ENCODE measurements at places on chromosomes 12 and 14.

DNA sequence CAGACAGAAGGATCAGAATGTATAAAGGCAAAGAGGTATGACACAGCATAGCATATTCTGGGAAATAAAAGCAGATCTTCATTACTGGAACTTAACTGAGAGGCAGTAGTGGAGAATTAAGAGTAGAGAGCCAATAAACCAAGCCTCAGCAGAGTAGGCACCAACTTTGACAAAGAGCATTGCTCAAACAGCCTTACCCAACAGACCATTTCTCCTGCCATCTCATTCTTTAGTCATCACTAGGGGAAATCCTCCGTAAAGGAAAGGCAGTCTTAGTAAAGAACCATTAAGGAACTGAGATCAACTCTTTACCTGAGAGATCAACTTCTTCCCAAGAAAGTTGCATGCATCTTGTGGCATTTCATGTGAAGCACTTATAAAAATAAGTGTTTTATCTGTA lies 36.6 kb downstream of the SENP1 start:
- no peak for DNase-seq

DNA sequence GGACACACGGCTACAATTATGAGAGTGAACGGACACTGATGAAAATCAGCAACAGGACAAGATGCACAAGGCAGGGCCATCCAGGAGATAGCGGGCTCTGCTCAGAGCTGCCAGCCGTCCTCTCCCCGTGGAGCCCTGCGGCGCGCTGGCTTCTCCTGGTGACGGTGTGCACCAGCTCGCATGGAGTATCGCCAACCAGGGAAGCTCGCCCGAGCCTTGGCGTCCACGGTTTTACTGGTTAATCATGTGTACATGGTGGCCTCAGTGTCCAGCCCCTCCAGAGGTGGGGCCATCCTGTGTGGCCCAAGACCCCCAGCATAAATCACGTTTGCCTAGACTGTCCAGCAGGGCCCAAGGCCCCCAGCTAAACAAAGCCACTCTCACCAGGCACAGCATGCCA lies 31.2 kb upstream of the DYNC1H1 start:
- DNase-seq = no peak

DNA sequence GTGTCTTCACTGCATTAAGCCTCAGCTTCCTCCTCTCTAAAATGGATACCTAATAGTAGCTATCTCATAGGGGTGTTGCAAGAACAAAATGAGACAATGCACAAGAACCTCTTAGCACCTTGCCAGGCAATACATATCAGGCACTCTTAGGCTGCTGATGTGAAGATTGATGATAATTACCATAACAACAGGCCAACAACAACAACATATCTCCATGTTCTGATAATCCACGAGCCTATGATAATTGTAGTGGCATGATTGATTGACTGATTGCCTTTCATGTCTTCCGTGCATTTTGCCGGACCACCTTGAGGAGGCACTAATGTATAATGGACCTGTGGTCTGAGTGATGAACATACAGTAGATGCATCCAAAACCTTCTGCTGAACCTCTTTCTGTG lies 50.7 kb upstream of the WSCD2 start:
- DNase-seq = no peak

- DNase-seq = no peak
Observed at GRCh38 chr12:14326699-14327098, 38.8 kb upstream of the ATF7IP start.

DNA sequence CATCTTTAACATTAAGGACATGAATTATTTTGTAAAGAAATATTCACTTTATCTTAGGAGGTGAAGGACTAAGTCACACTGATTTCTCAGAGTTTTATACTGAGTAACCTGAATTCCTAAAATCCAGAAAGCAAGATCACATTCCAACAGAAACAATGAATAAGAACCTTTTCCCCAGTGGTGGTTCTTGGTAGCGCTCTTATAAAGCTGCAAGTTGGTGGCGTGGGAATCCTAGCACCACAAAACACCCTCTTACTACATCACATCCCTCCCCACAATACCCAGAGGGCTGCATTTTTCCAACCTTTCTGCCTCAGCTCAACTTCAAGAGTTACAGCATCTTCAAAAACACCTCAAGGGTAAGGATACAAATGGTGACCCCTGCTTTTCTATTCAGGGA lies 44.0 kb upstream of the SMUG1 start:
- no peak for DNase-seq

DNA sequence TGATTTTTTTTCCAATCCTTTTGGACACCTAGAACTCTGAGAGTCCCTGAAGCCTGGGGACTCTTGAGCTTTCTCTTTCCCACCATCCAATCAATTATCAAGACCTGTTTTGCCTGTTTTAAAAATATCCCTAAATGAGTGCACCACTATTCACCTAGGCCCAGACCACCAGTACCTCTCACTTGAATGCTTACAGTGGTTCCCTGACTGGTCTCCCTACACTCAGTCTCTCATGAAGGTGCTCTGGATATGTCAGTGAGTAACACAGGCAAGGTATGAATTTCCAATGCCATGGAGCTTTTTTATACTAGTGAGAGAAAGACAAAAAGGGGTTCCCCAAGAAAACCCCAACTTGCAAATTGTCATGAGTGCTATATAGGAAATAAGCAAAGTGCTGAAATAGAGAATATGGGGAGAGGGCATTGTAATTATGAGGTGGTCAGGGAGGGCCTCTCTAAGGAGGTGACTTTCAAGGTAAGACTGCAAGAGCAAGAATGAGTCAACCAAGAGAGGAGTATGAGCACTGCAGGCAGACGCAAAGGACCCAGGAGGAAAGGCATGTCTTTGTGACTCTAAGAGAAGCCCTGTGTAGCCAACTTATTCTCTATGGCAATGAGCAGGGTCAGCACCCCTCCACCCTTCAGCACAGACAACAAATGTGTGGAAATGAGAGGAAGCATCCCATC lies 85.3 kb upstream of the MBIP start:
- no peak for DNase-seq

- DNase-seq = no peak
Observed at GRCh38 chr12:66941150-66941549, 262.3 kb upstream of the GRIP1 start.

DNA sequence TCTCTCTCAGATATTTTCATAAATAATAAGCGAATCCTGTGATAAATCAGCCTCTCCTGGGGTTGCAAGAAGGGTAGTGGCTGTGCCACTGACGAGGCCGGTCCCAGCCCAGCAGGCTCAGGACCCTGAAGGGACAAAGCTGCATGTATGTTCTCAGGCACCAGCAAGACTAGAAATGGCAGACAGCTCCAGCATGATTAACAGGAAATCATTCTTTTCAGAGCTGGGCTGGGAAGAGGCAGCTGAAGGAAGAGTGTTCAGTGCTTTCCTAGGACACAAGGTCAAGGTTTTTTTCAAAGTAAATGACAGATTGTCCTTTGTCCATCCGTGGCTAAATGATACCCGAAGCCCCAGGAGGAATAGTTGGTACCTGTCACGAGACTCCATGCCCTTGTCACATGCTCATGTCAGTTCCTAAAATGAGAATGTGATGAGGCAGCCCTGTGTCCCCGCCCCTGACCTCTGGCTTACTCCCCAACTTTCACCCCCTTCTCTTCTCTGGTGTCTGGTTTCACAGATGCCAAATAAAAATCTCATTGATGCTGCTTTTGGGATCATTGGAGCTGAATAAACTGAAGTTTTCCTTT lies 65.1 kb downstream of the PPP1R36 start:
- no peak for DNase-seq

- DNase-seq = peak; percentile 67
Observed at GRCh38 chr12:108643941-108644810, 10.5 kb upstream of the SELPLG start.

DNA sequence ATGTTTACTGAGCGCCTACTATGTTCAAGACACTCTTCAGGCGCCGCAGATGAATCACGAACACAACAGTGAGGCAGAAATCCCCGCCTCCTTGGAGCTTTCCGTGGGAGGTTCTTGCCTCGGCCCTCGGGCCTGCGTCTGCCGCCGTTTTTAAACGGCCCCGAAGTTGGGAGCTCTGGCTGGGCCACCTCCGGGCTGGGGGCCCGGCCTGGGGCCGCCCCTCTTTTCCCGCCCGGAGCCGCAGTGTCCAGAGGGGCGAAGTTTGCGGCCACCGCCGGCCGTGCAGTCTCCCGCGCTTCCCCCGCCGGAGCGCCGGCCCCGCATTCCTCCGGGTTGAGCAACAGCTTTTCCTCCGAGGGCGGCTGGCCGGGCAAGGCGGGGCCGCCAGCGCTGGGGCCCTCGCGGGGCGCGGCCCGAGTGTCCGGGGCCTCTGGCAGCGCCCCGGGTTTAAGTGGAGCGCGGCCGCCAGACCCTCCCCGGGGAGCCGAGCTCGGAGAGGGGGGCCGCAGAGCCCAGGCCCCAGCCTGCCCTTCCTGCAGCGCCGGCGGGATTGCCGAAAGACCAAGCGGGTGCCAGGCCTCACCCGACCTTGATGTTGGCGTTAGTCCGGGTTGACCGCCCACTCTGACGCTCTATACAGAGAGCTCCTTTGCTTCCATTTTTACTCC lies 18.7 kb upstream of the CTDSP2 start:
- peak; percentile 70 for DNase-seq

DNA sequence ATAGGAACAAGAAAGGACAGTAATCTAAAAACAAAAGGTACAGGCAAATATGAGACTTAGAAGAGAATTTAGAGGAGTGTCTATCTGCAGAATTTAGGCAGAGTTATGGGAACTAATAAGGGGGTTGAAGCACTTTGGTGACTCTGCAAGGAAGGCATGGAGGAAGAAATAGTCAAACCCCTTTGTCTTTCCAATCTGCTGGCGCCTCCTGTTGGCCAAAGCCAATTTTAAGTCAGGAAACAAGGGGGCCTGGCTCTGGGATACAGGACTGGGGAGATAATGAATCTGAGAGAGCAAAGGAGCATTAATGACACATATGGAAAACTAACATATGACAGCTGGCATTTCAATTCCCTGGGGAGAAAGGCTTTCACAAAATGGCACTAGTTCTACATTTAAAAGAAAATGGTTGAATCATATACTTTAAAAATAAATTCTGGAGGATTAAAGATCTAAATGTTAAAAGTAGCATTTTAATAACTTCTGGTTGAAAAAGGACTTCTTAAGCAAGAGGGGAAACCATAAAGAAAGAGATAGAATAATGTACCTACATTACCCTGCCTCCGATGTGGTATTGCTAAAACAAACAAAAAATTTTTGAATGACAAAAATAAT lies 48.5 kb upstream of the CSRP2 start:
- DNase-seq = no peak

- peak; percentile 64 for DNase-seq
Observed at GRCh38 chr12:6452245-6452943, 552 bp downstream of the TAPBPL start.

DNA sequence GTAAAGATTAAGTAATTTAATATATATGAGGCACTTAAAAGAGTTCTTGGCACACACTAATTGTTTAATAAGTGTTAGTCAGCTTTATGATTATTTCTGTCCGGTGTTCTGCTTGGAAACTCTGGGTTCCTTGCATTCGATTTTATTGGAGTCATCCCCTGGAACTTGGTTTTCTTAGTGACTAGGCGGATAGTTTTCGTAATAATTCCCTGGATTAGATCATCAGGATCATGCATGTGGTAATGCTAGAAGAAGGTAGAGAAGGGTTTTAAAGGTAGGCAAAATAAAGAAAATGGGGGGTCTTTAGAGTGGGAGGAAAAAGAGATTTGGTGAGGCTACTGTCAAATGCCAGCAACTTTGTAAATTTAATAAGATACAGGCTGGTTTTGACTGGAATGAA lies 88.4 kb downstream of the MYF5 start:
- DNase-seq = no peak

GRCh38 chr12:116861320-116861719 lies 19.9 kb downstream of the HRK start:
- DNase-seq = no peak

DNA sequence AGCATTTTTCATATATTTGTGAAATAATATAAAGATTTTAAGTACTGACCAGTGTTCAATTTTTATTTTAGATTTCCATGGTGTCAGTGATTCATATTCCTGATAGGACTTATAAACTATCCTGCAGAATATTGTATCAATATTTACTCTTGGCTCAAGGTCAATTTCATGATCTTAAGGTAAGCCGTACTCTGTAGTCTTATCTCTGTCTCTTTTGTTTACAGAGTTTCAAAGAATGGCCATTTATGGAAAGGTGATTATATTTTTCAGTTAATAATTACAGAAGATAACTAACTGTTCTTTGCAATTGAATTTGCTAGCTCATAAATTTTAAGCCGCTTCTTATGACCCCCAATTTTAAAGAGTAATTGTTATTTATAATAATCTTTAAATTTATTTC lies 27.9 kb downstream of the CGRRF1 start:
- no peak for DNase-seq

DNA sequence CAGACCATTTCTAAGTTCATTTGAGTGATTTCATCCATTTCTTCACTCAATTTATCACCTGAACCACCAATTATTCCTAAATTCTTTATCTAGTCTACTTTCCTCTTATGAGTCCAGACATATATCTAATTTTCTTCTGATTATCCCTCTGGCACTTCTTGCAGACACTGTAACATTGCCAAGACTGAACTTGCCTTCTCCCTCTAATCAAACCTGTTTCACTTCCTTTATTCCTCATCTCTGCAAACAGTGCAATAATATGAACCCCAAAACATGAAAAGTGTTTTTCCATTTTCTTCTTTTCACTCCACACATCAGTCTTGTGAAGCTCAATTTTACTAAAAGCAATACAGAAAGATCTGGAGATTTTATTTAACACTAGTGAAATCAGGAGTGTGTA lies 37.8 kb upstream of the PTPRQ start:
- no peak for DNase-seq

GRCh38 chr14:41034969-41035368 lies 571.7 kb upstream of the LRFN5 start:
- DNase-seq = no peak

GRCh38 chr14:44895716-44896115 lies 66.0 kb downstream of the KLHL28 start:
- DNase-seq = no peak

DNA sequence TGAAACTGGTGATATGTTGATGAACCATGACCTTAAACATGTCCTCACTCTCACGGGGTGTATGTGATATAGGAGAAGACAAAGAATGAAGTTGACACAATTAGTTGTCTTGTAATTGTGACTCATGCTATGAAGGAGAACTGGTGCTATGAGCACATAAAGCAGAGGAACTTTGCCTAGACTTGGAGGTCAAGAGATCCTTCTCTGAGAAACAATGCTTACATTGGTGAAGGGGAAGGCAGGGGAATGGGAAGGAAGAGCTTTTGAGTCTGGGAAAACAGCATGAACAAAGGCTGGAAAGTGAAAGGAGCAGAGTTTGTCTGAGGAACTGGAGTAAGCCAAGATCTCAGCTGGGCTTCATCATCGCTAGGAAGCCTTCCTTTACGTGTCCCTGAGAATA lies 83.2 kb downstream of the MYRFL start:
- no peak for DNase-seq

- DNase-seq = no peak
Observed at GRCh38 chr12:125451408-125451807, 386.2 kb downstream of the AACS start.

GRCh38 chr14:36952689-36953088 lies 219.7 kb downstream of the SLC25A21 start:
- no peak for DNase-seq
